Right ventricle myocardium inferior (tissue), 1 donor: ENCODE measurements at places on chromosomes 2 and 18. TPM values are rescaled to one million over a fixed set of nuclear protein-coding genes. Genes with fewer than 3 reads are reported as not detected.
A peak's percentile ranks its signal among the peaks of the same experiment; 100 is the strongest.

DNA sequence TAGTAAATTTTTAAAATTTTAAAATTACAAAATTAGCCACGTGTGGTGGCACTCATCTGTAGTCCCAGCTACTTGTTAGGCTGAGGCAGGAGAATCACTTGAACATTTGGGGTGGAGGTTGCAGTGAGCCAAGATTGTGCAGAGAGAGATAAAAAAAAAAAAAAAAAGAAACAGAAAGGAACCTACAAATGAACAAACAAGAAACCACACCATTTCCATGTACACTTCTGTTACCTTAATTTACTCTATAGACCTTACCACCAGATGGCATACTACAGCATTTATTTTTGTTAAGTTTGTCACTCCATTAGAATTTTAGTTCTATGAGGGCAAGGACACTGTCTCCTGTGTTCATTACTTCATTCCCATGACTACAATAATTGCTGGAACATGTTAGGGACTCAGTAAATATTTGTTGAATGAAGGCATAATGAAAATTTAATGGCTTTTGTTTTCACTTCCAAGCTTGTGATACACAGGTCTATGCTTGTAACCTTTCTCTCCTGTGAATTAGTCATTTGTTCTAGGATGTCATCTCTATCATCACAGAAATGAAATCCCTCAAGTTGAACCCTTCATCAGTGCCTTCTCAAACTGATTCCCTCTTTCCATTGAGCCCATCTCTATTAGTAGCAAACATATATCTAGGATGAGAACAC is 76.0 kb downstream of the ARHGAP15 start:
- no peak for DNase-seq

GRCh38 chr2:218875692-218876246 is 4.9 kb upstream of the WNT10A start:
- peak; percentile 45 for DNase-seq

DNA sequence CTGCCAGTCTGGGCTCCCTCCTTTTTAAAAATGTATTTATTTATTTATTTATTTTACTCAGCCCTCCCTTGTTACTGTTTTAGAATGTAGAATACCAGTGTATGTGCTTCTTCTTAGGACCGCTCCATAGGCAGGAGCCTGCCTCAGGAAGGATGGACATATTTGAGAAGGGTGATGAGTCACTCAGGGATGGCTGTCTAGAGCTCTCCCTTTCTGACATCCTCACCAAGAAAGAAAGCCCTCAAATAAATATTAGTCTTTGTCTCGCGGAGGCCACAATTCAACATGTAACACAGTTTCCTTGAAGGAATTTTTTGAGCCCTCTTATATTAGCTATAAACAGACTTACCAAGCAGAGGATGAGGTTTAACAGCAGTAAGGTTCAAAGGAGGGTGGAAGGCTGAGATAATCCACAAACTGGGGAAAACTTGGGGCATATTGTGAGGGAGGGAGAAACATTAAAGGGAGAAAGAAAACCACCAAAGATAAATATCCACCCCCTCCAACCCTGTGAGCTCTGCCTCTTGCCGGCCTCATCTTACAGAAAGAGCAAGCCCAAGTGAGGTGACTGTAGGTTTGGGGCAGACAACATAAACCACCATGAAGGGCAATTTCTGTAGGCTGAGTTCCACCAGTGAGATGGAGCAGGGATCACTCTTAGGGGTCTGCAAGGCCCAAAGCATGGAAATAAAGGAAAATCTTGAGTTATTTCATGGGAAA is 163.4 kb downstream of the LRRTM1 start:
- DNase-seq = no peak

DNA sequence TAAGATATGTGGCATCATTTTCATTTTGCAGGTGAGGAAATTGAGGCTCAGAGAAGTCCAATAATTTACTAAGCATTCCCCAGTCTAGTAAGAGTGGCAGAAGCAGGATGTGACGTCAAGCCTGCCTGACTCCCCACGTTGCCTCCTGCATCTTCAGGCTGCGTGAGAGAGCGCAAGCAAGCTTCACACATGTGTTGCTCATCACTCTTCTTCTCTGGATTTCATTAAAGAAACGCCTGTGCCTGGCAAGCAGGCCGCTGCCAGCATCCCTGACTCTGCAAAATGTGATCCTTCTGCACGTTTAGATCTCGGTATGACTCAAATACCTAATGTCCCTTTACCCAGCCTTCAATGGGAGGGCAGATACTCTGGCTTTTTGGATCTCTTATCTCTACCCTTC is 96.8 kb downstream of the PRKCE start:
- no peak for DNase-seq

DNA sequence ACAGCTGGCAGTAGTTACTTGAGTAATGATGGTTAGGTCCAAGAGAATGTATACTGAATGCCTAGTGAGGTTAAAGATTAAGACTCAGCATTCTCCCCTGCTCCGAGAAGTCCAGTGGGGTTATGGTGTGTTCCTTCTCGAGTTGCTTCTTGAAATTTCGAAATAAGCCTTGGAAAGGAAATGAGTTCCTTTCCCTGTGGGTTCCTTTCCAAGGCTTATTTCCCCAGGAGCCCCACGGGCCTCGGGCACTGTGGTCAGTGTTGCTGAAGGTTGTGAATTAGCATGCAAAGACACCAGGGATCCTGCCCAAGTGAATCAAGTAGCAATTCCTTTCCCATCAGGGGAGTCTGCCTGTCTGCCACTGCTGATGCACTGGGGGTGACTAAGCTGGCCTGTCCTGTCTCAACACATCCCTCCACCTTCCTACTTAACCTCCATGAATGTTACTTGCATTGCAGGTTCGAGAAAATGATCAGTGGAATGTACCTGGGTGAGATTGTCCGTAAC is 53.6 kb downstream of the HK2 start:
- no peak for DNase-seq

- no peak for DNase-seq
Observed at GRCh38 chr2:106990297-106990696, 104.3 kb upstream of the ST6GAL2 start.

DNA sequence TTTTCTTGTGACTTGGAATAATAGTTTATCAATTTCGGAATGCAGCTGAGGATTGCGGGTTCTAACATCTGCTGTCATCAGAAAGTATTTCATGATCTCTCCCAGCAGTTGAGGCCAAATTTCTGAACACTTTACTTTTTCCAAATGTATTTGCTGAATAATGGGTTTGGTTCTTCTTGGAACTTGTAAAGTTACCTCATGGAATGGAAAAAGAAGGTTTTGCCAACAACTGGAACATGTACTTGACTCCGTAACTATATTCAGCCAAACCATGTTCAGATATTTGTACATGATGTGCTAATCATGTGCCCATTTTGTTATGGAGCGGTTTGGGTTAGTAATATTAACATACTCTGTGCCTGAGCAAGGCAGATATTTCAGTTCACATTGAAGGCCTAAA is 119.6 kb downstream of the LCLAT1 start:
- no peak for DNase-seq

DNA sequence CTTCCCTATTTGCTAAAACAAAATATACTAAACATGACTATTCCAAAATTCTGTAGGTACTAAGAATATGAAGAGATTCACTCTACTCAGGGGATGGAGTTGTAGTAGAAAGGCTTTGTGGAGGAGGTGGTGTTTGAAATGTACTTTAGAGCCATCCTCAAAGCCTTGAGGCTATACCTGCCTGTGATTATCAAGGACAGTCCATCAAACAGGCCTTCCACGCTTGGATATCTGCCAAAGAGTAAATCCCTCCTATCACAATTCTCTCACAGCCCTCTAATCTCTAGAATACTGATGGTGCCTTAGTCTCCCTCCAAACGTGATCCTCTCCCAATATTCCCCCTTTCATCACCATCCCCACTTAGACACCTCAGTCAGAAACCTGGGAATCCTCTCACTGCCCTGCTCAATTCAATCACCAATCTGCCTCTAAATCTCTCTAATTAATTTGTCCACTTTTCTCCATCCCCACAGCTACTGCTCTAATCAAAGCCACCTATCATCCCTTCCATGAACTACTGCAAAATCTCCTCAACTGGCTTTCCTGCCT is 13.1 kb downstream of the SOS1 start:
- no peak for DNase-seq

- no peak for DNase-seq
Observed at GRCh38 chr2:134080386-134081089, 173.3 kb upstream of the MGAT5 start.

- DNase-seq = no peak
Observed at GRCh38 chr2:129604560-129604959, 374.9 kb upstream of the RAB6C start.

Gene TACR1
- not detected for total RNA-seq

Gene UPP2
- total RNA-seq = not detected

Gene PROKR1
- not detected for total RNA-seq

Gene IL1RL1
- total RNA-seq = 1.7 TPM

Gene SKA1
- 0.38 TPM for total RNA-seq

Gene ANO7
- 0.81 TPM for total RNA-seq
